Suppressor macrophage (primary cell): ENCODE measurements at places on chromosomes 3 and 15.

GRCh38 chr3:53957831-53958230 lies 66.2 kb upstream of the SELENOK start:
- DNase-seq = no peak

- no peak for DNase-seq
Measured at GRCh38 chr3:138629526-138629925, 21.0 kb downstream of the FAIM start.

GRCh38 chr15:60548101-60548500 lies 69.2 kb upstream of the ICE2 start:
- no peak for DNase-seq

DNA sequence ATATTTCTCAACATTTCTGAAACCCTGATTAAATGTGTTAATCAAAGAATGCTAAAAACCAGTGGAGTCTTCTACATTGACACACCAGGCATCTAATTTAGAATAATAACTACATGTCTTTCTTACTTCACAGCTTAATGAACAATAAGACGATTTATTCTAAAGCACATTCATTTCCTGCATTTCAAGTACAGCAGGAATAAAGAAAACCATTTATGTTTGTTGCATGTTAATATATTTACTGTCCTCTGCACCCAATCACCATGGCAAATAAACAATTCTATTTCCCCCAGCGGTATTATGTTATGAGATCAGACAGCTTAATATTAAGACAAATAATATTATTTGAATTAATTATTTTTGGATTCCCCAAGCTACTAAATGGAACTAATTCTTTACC lies 1336.3 kb upstream of the CADM2 start:
- DNase-seq = no peak

DNA sequence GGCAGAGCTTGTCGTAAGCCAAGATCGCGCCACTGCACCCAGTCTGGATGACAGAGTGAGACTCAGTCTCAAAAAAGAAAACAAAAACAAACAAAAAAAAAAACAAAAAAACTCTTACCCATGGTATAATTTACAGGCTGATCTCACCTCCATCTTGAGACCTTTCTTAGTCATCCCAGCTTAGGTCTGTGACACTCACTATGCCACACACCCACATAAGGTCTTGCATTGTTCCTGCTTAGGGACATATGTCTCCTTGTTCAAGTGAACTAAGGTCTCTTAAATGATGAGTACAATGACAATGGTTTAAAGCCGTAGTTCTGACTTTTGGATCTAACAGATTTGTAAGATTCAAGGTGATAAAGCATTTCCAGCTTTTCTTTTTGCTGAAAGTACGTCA lies 360.2 kb upstream of the ARHGEF26 start:
- DNase-seq = peak; percentile 10
